ENCODE measurements at places on chromosomes 5 and 9.

DNA sequence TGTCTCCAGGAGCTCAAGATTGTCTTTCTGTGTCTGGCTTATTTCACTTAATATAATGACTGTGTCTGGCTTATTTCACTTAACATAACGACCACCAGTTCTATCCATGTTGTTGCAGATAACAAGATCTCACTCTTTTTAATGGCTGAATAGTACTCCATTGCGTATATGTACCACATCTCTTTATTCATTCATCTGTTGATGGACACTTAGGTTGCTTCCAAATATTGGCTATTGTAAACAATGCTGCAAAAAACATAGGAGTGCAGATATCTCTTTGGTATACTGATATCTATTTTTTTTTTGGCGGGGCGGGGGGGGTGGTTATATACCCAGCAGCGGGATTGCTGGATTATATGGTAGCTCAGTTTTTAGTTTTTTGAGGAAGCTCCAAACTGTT is 45.5 kb downstream of the FER start:
- no peak for DNase-seq

- DNase-seq: no peak
Measured at GRCh38 chr5:14834062-14834461, 37.5 kb downstream of the ANKH start.

- DNase-seq: no peak
Measured at GRCh38 chr9:126796758-126797157, 8.1 kb upstream of the ZBTB43 start.

GRCh38 chr9:78856781-78857180 is 559.9 kb downstream of the PSAT1 start:
- no peak for DNase-seq

GRCh38 chr9:71763832-71764231 is 4.5 kb downstream of the CEMIP2 start:
- no peak for DNase-seq

GRCh38 chr5:67425514-67425913 is 228.9 kb upstream of the CD180 start:
- no peak for DNase-seq

- DNase-seq: no peak
Measured at GRCh38 chr5:133034064-133034463, 7.7 kb upstream of the ZCCHC10 start.

GRCh38 chr5:110545716-110546115 is 180.8 kb downstream of the TMEM232 start:
- DNase-seq: no peak

- DNase-seq: no peak
Measured at GRCh38 chr5:14056039-14056438, 87.1 kb upstream of the TRIO start.

Data from activated CD4-positive, CD25-positive, alpha-beta regulatory T cell treated with anti-CD3 and anti-CD28 coated beads, Interleukin-2, amount 50 U/mL, for 16 hours (primary cell).